ENCODE measurements at places on chromosomes 12 and 14.

DNA sequence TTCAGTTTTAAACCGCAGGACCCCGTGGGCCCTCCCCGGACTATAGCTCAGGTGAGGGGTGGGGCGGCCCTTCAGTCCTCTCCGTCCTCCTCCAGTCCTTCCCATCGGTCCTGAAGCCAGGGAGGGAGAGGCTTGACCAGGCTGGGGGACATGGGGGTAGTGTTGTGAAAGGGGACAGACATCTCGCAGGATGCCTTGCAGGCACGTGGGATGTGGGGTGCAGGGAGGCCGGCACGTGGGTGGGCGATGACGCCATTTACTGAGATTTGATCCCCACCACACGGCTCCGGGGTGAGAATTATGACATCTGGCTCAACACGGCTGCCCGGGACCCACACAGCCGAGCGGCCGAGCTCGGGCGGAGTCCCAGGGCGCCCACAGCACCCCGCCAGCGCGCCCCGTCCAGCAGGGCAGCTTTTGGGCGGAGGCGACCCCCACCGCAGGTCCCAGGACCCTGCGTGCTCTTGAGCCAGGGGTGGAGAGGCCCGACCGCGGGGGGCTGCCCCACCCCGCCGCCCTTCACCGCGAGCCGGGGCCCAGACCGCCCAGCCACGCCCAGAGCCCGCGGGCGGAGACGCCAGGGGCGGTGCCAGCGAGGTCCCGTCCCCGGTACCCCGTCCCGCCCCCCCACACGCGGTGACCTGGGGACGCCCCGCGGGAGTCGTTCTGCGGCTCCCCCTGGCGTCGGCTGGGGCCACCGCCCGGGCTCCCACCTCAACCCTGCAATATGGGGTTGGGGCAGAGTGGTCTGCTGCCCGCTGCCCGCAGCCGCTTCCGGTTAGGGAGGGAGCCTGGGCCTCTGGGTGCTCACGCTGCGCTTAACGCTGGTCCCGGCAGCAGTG, 3.3 kb upstream of the EXOC3L4 start:
- peak; percentile 69 for DNase-seq
- H3K36me3 ChIP-seq = no peaks in the 10 kb centered on the region
- peaks cover 6% of the 10 kb centered on the region for H3K27me3 ChIP-seq
- H3K27ac ChIP-seq = no peak overlapping the region
- H3K4me3 ChIP-seq = peak overlapping the region; percentile 70

DNA sequence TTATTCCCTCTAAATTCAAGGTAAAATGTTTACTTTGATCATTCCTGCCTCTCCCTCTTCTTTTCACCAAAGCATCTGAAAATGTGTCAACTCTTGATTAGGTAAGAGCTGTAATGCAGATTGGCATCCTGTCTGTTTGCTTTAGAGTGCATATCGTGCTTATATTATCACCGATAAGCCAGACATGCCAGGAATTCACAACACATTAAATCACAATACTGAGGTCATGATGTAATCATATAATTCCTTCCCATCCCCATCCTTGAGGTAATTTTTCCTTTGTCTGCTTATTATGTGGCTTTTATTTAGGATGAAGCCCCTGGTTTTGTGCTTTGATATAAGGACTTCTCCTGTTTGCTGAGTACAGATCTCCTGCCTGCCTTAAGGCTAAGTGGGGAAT, 10.2 kb downstream of the DDX47 start:
- H3K36me3 ChIP-seq = peaks cover 39% of the 10 kb centered on the region
- peaks cover 17% of the 10 kb centered on the region for H3K4me1 ChIP-seq
- no peak overlapping the region for H3K27ac ChIP-seq
- H3K4me3 ChIP-seq = no peak overlapping the region
- H3K27me3 ChIP-seq = no peaks in the 10 kb centered on the region

DNA sequence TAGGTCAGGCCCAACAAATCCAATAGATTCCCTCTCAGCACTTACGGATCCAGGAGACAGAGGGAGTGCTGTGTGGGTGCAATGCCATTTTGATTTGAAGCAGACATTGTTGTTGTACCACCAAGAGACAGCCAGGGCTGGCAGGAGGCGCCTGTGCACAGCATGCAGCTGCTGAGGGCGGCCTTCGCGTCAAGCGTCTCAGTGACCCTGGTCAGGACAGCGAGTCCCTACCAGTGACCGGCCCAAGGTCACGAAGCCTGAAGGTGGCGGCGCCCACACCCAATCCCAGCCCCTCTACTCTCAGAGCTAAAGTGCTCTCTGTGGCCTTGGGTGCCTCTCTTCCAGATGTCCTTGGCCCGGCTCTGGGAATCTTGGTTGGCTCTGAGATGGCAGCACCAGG, 40.5 kb downstream of the PRMT8 start:
- no peak for DNase-seq
- H3K36me3 ChIP-seq = no peaks in the 10 kb centered on the region
- H3K4me3 ChIP-seq = no peak overlapping the region
- peaks cover 2% of the 10 kb centered on the region for H3K27me3 ChIP-seq

- H3K36me3 ChIP-seq = no peaks in the 10 kb centered on the region
- DNase-seq = no peak
- no peaks in the 10 kb centered on the region for H3K27me3 ChIP-seq
- no peak overlapping the region for H3K4me3 ChIP-seq
- no peak overlapping the region for H3K27ac ChIP-seq
Observed at GRCh38 chr12:24356240-24356804, 406.9 kb upstream of the SOX5 start.

DNA sequence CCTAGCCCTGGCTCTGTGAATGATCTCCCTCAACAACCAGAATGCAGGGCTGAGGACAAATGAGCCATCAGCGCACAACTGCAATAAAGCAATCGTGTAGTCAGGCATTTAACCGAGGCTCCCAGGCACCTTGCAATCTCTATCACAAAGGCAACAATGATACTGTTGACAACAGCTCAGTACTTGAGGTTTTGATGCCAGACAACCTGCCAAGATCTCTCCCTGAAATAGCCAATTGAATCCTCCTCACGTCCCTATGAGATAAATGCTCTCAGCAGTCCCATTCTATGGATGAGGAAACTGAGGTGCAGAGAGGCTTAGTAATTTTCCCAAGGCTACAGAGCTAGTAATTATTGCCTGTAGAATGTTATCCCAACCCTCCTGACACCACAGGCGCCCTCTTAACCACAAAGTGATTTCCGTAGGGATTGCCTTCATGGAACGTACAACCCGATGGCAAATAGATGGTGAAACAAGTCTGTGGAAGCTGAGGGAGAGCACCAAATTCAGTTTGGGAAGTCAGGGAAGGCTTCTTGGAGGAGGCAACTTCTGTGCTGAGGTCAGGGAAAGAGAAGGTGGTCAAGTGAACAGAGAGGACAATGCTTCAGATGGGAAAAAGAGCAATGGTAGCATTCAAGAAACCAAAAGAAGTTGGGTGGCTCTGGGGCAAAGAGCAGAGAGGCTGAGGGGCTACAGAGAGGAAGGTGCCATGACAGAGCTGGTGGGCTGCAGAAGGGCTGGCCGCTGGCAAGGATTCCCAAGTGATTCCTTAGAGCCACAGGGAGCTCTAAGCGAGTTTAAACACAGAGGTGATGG, 12.6 kb downstream of the SERPINA3 start:
- H3K4me1 ChIP-seq = no peaks in the 10 kb centered on the region
- H3K27ac ChIP-seq = no peak overlapping the region
- no peaks in the 10 kb centered on the region for H3K27me3 ChIP-seq
- H3K4me3 ChIP-seq = no peak overlapping the region

- peaks cover 45% of the 10 kb centered on the region for H3K4me1 ChIP-seq
- DNase-seq = no peak
- no peak overlapping the region for H3K4me3 ChIP-seq
- peak overlapping the region; percentile 81 for H3K27ac ChIP-seq
Observed at GRCh38 chr14:101873991-101874390, 90.4 kb upstream of the DYNC1H1 start.

GRCh38 chr12:49342066-49342913, 4.4 kb upstream of the DNAJC22 start:
- no peak overlapping the region for H3K27ac ChIP-seq
- peak; percentile 68 for DNase-seq
- H3K4me1 ChIP-seq = peaks cover 37% of the 10 kb centered on the region
- H3K27me3 ChIP-seq = peaks cover 21% of the 10 kb centered on the region

DNA sequence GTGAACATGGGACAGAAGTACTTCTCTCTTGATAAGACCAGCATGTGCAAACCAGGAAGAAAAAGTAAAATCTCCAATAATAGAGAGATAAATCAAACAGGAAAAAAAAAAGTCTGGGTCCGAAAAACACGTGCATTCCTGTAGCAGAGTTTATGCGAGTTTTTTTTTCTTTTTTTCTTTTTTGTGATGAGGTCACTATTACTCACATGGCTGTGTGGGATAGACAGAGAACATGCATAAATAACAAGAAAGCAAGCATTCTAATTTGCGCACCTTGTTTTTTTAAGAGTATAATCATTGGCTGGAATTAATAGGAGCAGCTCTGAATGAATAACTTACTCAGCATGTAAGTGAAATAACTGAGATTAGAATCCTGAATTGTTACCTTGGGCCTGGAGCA, 91.9 kb upstream of the CPM start:
- no peak overlapping the region for H3K27ac ChIP-seq
- H3K4me1 ChIP-seq = peaks cover 2% of the 10 kb centered on the region
- no peak for DNase-seq
- H3K4me3 ChIP-seq = no peak overlapping the region
- H3K36me3 ChIP-seq = no peaks in the 10 kb centered on the region

DNA sequence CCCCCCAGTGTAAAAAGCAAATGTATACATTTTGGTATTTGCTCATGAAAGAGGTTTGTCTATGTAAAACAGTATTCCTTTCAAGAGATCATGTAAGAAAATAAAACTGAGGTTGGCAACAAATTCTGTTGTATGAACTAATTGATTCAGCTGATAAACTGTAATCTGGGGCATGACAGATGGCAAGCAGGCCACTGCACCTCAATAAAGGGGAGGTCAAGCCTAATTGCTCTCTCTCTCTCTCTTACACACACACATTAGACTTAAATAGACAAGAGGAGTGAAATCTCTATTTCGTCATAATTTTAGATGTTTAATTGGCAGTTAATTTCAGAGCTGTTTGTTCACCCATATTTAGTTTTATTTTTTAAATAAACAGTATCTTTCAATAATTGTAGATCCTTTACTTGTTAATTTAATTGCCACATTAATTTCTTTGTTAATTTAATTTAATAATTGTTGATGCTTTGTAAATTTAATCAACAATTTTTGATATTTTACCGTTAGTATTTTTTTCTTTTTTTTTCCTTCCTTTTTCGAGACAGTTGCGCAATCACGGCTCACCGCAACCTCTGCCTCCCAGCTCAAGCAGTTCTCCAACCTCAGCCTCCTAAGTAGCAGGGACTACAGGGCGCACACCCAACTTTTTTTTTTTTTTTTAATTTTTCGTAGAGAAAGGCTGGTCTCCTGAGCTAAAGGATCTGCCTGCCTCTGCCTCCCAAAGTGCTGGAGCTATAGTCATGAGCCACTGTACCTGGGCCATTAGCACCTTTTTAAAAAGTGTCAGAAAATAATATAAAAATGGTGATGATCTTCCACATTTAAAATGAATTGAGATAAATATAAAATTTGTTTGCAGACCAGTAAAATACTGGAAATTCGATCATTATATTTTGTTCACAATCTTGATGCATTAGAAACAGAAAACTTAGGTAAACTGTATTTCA, 577.7 kb downstream of the SLC16A7 start:
- no peaks in the 10 kb centered on the region for H3K27me3 ChIP-seq
- DNase-seq = no peak
- H3K4me1 ChIP-seq = no peaks in the 10 kb centered on the region
- no peaks in the 10 kb centered on the region for H3K36me3 ChIP-seq
